ENCODE measurements at places on chromosomes 1 and 21.

- DNase-seq, result no peak
These were observed 265.2 kb downstream of the ATG4C start for GRCh38 chr1:63049135-63049534.

DNA sequence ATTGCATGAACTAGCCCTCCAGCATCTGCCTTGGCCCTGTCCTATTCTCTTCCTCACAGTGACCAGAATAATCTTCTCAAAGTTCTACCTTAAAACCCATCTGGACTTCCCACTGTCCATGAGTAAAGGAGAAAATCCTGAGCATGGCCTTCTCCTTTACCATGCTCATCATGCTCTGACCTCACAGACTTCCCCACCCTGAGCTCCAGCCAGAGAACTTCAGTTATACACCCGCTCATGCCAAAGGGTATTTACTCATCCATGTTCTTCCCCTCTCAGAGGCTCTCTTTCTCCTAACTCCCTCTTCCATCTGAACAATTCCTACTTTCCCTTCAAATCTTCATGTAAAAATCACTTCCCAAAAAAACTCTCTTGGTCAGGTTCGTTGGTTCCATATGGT, 188.4 kb downstream of the SETD4 start:
- DNase-seq, result no peak

DNA sequence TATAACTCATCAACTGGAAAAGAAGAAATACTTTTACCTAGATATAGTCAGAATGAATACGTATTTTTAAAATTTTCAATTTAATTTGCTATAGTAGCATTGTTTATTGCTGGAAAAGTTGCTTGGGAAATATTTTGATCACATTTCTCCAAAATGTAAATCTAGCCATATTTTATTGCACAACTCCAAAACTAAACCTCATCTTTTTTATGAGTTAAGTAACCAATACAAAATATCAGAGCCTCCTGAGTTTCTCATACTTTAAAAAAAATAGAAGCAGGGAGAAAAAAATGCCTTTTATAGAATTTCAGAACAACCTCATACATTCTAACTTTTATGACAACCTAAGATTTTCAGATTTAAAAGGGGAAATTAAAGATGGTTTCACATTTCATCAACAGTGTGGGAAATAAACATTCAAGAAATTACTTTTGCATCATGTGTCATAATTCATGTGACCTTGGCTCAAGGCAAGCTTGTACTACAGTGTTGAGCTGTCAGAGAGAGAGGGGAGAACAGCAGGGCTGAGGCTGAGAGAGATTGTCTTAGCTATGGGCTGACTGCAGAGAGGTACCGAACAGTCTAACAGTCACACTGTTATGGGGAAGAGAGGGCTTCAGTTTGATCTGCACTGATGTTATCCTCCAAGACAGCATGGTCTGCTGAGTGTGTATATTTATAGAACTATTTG, 519.0 kb downstream of the LTN1 start:
- no peak for DNase-seq

DNA sequence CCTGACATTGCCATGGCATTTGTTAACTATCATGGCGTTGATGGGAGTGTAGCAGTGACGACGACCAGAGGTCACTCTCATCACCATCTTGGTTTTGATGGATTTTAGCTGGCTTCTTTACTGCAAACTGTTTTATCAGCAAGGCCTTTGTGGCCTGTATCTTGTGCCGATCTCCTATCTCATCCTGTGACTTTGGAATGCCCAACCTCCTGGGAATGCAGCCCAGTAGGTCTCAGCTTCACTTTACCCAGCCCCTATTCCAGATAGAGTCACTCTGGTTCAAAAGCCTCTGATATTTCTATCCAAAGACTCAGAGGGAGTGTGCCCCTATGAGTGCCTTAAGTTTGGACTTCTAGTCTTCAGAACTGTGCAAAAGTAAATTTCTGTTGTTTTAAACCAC, 130.1 kb downstream of the ADAMTS1 start:
- DNase-seq, result no peak

DNA sequence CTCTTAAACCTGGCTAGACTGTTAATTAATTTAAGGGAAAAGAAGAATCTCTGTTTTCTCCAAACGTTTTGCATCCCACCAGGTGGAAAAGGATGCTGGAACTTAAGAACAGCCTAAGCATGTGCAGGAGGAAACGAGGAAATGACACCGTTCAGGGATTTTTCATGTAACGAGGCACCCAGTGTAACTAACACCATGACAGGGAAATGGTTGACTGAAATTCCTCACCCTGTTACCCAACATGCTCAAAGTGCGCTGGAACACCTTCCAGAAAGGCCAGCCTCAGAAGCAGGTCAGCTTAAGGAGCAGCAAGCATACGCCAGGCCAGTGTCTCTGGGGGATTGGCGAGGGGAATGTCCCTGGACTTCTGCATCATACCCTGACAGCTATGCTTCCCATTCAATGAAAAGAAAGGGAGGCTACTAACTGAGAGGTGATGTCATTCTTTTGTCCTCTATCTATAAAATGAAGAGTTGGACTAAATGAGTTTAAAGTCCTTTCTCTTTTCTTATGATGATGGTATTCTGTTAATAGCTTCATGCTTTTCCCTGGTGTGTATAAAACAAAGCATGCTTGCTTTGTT, 21.6 kb downstream of the TNN start:
- DNase-seq, result no peak

DNA sequence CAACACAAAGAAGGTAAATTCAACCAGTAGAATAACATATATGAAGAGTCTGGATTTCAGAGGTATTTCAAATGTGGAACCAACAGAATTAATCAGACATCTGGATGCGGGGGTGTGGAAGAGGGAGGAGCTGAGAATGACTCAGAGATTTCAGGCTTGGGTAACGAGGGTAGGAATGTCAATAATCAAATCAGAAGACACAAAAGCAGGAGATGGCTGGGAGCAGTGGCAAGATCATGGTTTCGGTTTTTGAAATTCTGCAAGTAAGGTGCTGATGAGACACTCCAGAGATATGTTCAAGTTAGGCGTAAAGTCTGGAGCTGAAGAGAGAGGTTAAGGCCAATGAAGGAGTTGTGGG, 64.0 kb downstream of the PLPPR5 start:
- DNase-seq, result no peak

GRCh38 chr1:48245106-48245505, 22.6 kb downstream of the SLC5A9 start:
- no peak for DNase-seq

DNA sequence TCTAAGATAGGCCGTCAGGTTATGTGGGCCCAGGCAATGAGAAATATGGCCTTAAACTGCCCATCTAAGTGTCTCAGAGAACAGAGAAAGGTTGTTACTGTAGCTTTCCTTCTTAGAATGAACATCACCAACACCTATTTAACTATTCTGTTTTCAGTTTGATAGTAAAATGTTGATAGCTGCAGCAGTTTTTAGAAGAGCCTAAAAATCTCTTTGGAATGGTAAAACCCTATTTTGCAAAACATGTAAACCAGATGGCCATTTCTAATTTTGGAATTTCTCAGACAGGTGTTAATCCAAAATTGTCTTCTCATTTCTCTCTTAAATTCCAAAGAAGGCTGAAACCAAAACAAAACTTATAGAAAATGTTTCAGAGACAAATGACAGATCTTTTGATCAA, 57.5 kb downstream of the DIPK1A start:
- DNase-seq, result no peak

- no peak for DNase-seq
These were observed 21.0 kb downstream of the KCND3 start for GRCh38 chr1:111968511-111968910.

GRCh38 chr1:155305881-155306391, 2.7 kb upstream of the FDPS start:
- no peak for DNase-seq

DNA sequence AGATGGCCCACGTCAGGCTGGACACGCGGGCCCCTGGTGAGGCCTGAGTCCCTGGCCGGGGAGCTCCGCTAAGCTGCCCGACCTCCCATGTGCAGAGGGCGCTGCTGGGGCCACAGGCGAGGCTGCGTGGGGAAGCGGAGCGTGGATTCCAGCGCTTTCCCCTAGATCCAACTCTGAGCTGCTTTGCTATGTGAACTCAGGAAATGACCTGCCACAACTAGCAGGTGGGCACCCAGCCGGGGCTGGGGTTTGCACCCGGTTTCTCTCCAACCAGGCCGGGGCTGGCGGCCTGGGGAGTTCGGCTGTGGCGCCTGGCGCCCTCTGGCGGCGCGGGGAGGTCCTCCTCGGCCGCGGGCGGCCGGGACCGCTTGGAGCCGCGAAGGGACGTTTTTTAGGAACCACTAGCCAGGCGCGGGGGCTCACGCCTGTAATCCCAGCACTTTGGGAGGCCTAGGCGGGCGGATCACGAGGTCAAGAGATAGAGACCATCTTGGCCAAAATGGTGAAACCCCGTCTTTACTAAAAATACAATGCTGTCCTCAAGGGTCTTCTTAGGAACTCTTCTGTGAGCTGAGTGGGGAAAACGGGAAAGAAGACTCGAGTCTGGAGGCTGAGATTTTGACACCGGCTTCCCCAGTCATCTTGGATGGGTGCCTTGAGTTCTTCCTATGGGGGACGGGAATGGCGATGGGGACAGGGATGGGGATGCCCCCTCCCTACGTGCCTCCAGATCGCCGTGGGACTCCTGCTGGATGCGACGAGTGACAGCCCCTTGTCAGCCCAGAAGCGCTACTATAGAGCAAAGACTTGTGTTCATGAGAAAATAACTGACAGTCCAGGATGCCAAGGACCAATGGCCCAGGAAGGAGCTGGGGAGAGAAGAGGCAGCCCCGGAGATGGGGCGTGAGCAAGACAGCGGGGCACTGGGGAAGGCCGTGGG, 12.6 kb downstream of the PYCR2 start:
- DNase-seq, result peak; percentile 54

- DNase-seq, result no peak
These were observed 18.6 kb downstream of the DCAF8 start for GRCh38 chr1:160243767-160244166.

DNA sequence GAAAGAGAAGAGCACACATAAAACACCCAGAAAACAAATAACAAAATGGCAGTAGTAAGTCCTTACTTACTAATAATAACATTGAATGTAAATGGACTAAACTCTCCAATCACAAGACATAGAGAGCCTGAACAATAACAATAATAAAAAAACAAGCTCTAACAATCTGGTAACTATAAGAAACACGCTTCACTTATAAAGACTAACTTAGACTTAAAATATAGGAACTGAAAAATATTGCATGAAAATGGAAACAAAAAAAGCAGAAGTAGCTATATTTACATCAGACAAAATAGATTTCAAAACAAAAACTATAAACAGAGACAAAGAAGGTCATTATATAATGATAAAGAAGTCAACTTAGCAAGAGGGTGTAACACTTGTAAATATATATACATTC, 83.1 kb upstream of the LYPLAL1 start:
- DNase-seq, result no peak

DNA sequence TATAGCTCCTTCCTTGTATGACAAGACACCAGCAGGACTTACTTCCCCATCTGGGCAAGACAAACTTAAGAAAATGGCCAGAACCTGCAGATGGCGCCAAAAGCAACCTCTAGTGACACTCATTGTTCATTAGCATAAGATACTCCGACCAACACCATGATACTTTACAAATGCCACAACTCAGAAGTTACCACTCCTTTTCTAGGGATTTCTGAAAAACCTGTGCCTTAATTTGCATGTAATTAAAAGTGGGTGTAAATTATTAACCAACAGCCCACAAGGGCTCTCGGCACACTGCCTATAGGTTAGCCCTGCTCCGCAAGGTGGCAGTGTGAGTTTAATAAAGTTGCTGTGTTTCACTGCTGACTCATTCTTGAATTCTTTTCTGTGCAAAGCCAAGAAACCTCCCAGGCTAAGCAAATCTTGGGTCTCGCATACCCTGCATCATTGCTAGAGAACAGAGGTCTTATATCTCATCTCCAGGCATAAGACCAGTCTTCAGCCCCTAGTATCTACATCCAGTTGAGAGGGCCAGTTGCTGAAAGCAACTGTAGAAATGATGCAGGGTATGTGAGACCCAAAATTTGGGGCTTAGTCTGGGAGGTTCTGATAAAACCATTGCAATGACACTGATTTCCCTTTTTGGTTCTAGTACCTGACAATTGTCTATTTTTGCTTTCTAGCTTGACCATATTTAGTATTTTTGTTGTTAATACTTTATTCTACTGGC, 86.4 kb downstream of the FAF1 start:
- peak; percentile 29 for DNase-seq

GRCh38 chr21:44925378-44925755, 4.7 kb upstream of the ITGB2 start:
- no peak for DNase-seq

DNA sequence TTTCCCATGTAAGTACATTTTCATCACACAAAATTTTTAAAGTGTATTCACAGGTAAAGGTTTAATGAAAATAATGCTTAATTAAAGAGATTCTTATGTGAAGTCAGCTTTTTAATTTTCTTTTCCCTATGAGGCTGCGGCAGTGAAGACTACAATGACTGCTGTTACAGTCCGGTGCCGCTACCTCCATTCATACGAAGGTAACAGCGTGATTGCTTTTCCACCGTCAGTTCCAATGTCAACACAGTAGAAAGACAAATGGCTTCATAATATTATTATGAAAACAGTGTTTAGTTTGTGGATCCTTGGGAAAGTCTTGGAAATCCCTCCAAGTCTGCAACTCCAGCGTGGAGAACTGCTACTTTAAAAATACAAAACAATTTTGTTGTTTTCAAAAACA, 254.9 kb upstream of the NRIP1 start:
- no peak for DNase-seq

DNA sequence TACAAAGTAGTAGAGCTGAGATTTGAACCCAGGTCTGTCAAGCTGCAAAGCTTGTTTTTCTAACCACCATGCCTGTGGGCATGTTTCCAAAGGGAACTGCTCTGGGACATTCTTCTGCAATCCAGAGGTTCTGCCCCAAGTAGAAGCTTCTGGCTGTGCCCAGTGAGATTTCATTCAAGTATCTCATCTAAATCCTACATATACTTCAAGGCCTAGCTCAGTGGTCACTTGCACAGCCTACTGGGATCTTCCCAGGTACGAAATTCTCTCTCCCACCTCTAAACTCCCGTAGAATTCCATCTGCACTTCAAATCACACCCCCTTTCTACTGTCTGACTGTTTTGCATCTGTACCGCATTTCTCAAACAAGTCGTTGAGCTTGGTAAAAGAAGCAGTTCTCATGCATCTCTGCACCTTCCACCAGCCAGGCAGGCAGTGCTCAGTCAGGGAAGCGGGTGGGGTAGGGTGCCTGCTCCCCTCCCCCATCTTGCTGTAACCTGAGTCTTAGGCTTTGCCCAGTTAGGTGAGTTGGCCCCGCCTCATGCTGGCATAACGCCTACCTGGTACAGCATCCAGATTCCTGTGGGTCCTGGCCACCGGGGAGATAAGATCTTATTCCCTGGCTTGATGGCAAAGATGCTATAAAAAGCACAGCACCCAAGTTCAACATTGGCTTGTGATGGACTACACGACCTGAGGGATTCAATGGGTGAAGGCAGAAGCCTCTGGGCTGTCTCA, 13.5 kb downstream of the SLC9A1 start:
- no peak for DNase-seq

GRCh38 chr21:45575993-45576837, 34.0 kb upstream of the SLC19A1 start:
- DNase-seq, result no peak

DNA sequence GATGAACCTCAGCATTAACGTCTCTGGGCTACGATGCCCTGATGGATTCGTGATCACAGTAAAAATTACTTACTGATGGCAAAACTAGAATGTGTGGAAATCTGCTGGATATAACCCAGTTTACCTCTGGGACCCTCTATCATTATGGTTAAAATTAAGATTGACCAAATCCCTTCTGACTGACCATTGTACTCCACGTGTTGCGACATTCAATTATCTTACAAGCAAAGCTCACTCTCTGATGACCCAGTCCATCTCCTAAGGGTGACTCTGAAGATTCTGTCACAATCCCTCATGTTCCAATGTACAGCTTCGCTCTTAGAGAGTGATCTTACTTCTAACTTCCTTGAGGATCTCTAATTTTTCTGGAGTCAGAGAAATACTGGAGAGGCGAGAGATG, 288.5 kb upstream of the RUNX1 start:
- DNase-seq, result no peak

All from stimulated activated CD8-positive, alpha-beta memory T cell treated with anti-CD3 and anti-CD28 coated beads, Interleukin-7, amount 100 ng/mL, for 4 hours (primary cell).